DMS153 (cell line): ENCODE measurements at places on chromosomes 1 and 21.

GRCh38 chr1:202462342-202463076, 114.0 kb downstream of the PPP1R12B start:
- no peak for DNase-seq

DNA sequence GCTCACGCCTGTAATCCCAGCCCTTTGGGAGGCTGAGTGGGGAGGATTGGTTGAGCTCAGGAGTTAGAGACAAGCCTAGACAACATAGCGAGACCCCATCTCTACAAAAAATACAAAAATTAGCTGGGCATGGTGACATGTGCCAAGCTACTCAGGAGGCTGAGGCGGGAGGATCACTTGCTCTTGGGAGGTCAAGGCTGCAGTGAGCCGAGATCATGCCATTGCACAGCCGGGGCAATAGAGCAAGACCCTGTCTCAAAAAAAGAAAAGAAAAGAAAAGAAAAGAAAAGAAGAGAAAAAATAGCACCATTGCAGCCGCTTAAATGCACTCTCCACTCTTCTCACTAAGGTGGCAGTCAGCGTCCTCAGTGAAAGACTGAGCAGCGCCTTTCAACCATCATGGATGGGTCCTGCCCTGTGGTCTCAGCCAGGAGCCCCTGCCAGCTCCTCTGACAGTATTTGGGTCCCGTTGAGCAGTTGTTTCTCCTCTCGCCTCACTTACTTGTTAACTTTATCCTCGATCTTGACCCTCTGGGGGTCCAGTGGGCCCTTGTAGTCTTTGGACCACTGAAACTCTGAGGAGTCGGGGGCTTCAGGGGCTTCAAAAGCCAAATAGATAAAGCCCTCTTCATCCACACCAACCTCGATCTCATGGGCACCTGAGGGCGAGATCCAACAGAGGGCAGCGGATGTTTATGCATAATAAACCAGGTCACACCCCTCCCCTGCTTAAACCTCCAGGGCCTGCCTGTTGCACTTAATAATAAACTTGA, 36.9 kb downstream of the MYOM3 start:
- DNase-seq = no peak

GRCh38 chr1:35555601-35556477, 1.4 kb downstream of the KIAA0319L start:
- DNase-seq = peak; percentile 98

- peak; percentile 70 for DNase-seq
Observed at GRCh38 chr1:174769961-174770549, 229.7 kb upstream of the CACYBP start.

- DNase-seq = peak; percentile 36
Observed at GRCh38 chr1:153945795-153946621, 510 bp downstream of the DENND4B start.

- DNase-seq = no peak
Observed at GRCh38 chr1:111603979-111604378, 15.6 kb upstream of the RAP1A start.

DNA sequence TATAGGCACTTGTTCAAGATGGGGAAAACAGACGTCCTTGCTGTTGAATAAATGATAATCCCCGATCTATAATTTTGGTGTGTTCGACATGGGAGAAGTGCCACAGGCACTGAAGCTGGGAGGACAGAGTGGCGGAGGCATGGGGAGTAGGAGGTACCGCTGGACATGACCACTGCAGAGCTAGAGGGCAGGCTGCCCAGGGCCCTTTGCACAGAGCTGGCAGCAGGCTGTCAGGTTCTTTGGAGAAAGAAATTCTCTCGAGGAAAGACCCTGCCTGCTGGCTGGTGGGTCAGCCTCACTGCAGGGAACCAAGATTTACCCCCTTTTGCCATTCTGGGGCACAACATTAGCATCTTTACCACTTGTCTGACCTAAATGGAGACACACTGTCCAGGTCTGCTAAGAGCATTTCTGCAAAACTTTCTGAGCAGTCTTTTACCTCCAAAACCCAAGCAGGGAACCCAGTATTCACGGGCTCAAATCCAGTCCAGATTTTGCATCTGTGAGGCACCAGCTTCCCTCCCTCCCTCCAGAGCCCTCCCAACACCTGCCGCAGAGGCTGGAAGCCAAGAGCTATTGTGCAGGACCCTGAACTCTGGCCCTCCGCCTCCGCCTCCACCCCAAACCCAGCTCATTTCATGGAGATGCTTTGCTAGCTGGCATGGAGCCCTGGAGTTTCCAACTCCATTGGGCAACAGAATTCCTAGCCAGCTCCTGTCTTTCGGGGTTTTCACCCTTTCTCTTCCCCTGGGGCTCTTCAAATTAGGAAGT, 142.3 kb downstream of the PLXNA2 start:
- peak; percentile 92 for DNase-seq

DNA sequence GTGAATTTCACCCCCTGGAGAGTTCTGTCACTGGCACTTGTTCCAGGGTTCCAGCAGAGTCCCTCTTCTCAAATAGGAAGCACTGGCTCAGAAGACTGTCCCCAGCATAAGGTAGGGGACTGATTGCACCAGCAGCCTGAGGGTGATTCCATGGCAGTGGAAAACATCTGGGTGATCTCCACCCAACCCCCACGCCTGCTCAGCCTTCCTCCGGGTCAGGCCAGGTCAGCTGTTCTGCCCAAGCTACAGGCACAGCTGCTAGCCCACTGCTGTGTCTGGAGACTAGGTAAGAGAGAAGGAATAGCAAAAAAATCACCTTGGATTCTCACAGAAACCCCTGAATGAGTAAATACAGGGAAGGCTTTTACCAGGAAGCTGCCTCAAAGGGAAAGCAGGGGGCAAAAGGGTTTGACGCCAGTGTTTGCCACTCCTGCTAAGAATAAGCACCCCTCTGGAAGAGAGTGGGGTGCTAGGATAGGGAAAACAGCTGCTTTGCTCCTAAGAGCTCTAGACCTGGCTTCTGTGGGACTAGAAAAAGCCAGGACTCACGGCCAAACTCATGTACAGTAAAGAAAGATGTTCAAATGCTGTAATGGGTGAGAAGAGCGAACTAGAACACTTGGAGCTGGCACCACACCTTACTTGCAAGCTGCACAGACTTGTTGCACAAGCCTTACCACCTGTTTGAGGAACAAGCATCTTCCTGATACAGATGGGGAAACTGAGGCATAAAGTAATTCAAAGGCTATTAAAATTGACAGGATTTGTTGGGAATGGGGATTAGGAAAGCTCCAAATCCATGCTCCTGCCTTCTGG, 1.0 kb upstream of the DENND2D start:
- no peak for DNase-seq

- DNase-seq = peak; percentile 74
Observed at GRCh38 chr1:93814059-93814794, 64.8 kb downstream of the DNTTIP2 start.

DNA sequence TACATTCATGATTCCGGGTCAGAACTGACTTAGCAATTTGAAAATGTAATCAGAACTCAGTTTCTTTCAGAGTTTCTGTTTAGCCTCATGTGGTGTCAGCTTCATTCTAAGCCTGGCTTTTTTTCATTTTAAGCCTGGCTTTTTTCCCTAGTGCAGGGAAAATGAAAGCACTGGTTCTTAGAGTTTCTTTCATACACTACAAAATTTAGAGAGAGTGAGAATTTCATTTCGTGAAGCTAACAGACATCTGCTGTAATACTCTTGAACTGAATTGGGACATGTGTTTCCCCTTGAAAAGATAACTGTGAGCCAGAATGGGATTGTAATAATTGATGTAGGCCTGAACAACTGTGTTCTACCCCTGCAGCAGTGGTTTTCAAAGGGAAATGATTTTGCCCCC, 95.3 kb upstream of the KIAA0040 start:
- no peak for DNase-seq

DNA sequence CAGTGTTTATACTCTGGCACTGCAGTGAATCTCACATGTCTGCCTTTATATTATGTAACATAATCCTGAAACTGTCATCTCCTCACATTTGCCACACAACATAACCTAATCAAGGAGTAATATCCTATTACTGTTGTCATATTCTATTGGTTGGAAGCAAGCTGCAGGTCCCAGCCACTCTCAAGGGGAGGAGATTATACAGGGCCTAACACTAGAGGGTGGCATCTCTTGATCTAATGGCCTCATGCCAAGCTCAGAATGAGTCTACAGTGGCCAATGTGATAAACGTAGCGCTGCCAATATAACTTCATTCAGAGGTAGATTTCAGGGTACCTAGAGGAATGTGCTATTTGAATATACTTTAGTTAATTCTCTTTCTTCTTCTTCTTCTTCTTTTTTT, 166.8 kb downstream of the BACH1 start:
- no peak for DNase-seq

DNA sequence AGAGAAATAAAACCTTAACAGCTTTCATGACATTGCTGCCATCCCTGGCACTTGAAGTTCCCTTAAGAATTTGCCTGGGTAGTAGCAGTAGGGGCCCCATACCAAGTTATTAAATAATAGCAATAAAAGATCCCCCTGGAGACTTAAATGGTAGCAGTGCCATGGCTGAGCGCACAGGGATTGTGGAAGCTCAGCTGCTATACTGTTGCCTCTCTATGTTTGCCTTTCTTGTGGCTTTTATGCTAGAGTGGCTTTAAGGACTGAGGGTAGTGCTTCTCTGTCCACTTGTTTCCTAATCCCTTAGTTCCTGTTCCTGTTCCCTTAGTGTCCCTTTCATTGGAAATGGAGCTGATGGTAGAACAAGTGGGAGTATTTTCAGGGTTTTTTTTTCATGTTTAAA, 42.1 kb downstream of the NCF2 start:
- peak; percentile 79 for DNase-seq

DNA sequence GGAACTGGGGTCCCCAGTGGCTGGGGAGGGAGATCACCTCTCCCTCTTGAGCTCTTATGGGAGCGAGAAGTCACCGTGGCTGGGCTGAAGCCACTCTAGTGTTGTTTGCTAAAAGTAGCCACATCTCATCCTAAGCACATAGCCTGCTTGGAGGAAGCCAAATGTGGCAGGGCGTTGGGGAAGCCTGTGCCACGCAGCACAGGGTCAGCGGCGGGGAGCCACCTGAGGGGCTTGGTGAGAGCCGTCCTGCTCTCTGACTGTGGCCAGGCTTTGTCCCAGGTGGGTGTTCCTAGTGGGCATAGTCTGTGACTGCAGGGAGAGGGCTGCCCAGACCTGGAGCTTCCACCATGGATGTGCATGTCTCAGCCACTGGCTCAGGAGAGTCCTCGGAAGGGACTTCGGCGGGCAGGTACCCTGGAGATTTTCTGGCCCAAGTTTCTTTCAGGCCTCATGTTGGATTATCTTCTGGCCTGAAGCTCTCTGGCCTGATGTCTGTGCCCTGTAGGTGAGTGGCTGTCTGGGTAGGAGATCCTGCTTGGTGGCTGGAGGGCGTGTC, 38.9 kb downstream of the MORN1 start:
- DNase-seq = no peak

- no peak for DNase-seq
Observed at GRCh38 chr21:44275041-44275440, 10.6 kb upstream of the AIRE start.

DNA sequence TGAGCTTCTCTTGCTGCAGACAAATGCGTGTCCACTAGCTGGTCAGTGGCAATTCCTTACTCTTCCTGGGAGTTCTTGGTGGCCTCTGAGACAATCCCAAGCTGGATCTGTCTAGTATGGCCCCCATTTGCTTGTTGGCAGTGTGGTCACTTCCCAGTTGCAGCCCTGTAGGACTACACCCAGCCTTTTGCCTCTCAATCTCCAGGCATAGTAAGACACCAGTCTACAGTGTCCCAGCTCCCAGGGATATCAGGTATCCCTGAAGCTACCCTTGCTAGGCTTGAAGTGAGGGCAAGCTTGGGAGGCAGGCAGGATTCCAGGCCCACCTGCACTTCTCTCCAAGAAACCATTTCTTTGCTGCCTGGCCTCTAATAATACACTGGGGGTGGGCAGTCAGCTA, 316.6 kb downstream of the RYR2 start:
- no peak for DNase-seq

DNA sequence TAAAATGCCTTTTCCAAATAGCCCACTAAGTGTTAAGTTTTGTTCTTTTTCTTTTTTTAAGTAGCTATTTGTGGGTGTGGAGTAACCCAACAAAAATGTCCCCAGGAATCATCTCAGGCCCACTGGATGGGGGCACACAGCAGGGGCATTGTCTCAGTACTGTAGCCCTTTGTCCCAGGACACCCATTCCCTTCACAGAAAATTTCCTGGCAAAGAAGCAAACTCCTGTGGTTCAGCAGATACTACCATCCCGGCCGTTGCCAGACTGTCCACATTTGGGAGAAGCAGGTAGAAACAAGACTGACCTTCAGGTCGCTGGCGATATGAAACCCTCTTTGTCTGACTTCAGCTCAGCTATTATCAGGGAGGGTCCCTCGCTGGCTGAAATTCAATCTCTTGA, 23.7 kb upstream of the SRRM1 start:
- no peak for DNase-seq

DNA sequence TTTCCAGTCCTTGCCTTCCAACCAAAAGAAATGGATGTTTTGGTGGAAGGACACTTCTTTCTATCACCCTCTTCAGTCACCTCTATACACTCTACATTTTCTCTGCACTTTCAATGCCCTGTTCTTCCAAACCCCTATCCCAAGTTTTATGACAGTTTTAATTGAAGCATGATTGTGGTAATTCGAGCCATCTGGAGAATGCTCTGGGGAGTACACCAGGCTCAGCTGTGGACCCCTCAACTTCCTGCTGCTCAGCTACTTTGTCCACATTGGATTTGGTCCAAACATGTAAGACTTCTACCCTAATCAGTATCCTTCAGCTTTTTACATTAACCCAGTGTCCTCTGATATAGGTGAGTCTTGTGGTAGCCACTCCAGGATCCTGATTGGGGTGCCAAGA, 129.6 kb downstream of the SYT2 start:
- no peak for DNase-seq

GRCh38 chr1:910881-911721, 12.6 kb upstream of the SAMD11 start:
- peak; percentile 58 for DNase-seq

DNA sequence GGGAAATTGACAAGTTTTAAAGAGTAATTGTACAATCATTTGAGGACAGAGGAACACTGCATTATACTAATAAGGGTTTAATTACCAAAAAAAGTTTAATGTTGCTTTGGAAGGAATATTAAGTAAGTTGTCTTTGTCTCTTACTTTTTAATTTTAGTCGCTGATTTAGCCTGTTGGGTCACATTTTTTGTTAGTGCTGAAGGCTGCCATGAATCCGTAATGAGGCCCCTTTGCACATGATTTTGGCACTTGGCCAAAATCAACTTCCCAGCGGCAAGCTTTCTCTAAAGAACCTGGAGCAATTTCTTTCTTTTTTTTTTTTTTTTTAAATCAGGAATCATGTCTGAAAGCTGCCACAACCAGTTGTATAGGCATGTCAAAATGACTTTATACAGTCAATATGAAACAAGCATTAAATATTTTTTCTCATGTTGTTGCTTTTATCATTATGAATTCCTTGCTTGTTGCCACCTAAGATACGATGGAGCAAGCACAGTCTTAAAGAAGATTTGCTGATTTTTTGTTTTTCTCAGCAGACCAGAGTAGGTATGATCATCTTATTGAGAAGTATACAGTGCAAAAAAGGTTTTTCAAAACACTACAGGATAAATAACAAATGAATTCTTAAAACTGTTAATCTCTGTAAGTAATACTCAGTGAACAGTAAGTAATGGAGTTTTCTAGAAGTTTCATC, 690.4 kb downstream of the USP25 start:
- DNase-seq = peak; percentile 7
